ENCODE measurements at places on chromosomes 4 and X. TPM values are rescaled to one million over a fixed set of nuclear protein-coding genes. Genes with fewer than 3 reads are reported as not detected.

RAI2 gene
- total RNA-seq: not detected

PTPN13 gene
- 0.91 TPM for total RNA-seq

NPNT gene
- total RNA-seq: not detected

GPR173 gene
- 0.17 TPM for total RNA-seq

DOK7 gene
- total RNA-seq: 24.1 TPM

NXF2B gene
- total RNA-seq: not detected

RHOXF2B gene
- total RNA-seq: not detected

SHROOM3 gene
- 1.1 TPM for total RNA-seq

PPP1R3F gene
- 9.8 TPM for total RNA-seq

GPR78 gene
- not detected for total RNA-seq

- H3K27ac ChIP-seq: no peak overlapping the region
- no peaks in the 10 kb centered on the region for H3K27me3 ChIP-seq
- DNase-seq: no peak
- H3K4me3 ChIP-seq: no peak overlapping the region
- H3K4me1 ChIP-seq: no peaks in the 10 kb centered on the region
Observed at GRCh38 chr4:145427991-145428390, 53.7 kb upstream of the SMAD1 start.

DNA sequence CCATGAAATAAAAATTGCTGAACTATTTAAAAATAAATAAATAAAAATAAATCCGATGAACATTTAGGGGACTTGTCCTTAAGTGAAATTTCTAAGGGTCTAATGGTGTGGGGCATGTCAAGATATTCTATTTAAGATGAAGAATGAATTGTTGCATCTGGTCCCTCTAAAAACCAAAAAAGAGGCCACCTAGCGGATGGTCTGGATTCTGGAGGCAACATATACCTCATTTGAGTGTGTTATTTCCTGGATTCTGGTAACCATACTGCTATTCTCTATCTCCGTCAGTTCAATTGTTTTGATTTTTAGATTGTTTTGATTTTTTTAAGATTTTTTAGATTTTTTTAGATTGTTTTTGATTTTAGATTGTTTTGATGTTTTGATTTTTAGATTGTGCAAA, 28.3 kb downstream of the AGTR2 start:
- no peak overlapping the region for H3K27ac ChIP-seq
- no peaks in the 10 kb centered on the region for H3K36me3 ChIP-seq
- no peaks in the 10 kb centered on the region for H3K4me1 ChIP-seq
- DNase-seq: no peak
- no peaks in the 10 kb centered on the region for H3K27me3 ChIP-seq
- H3K4me3 ChIP-seq: no peak overlapping the region

- no peak overlapping the region for H3K27ac ChIP-seq
- H3K4me1 ChIP-seq: no peaks in the 10 kb centered on the region
- no peak overlapping the region for H3K4me3 ChIP-seq
- no peaks in the 10 kb centered on the region for H3K27me3 ChIP-seq
Observed at GRCh38 chrX:130896802-130897501, 6.1 kb downstream of the ENOX2 start.

DNA sequence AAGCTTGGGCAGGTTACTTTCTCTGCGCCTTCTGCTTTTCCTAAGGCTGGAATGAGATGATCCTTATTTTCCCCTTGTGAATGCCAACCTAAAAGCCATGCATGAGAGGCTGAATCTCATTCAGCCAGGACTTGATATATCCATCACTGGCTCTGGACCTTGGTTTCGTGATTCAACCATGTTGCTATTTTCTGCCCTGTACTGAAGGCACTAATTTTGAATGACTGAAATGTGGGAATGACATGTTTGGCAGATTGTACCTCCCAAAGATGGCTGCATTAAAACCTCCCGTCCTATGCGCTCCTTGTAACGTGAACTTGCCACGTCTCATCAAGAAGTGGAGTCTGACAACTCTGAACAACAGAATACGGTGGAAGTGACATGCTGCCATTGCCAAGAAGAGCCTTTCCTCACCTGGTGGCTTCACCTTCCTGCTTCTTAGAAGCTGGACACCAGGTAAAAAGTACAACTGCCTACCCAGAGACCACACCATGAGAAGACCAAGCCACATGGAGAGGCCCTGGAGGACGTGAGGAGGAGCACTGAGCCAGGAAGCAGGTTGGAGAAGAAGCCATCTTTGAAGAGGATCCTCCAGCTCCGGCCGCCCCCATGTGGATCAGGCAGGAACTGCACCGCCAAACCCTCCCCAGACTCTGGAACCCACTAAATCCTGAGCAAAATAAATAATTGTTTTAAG, 174.5 kb downstream of the NSUN7 start:
- H3K27ac ChIP-seq: no peak overlapping the region
- peak; percentile 66 for DNase-seq
- no peaks in the 10 kb centered on the region for H3K36me3 ChIP-seq
- no peaks in the 10 kb centered on the region for H3K27me3 ChIP-seq
- H3K4me1 ChIP-seq: no peaks in the 10 kb centered on the region
- H3K4me3 ChIP-seq: no peak overlapping the region

DNA sequence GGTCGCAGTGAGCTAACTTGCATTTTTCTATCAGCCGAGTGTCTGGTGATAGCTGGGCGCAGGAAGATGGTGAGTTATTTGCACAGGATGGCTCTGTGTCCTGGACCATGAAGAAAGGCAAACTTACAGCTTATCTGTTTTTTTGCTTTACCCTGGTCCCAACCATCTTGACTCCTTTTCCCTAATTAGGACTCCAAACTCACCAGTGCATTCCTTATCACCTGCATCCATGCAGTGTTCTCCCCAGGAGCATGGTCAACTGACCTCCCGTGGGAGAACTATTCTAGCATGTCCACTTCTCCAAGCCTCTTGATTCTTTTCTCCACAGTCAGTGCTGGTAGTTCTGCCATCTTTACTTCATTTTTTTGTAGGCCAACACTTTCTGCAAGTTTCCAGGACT, 68.2 kb upstream of the WWC2 start:
- DNase-seq: no peak
- H3K27me3 ChIP-seq: no peaks in the 10 kb centered on the region
- no peaks in the 10 kb centered on the region for H3K4me1 ChIP-seq
- no peak overlapping the region for H3K27ac ChIP-seq
- H3K36me3 ChIP-seq: no peaks in the 10 kb centered on the region
- no peak overlapping the region for H3K4me3 ChIP-seq

- no peaks in the 10 kb centered on the region for H3K36me3 ChIP-seq
- no peaks in the 10 kb centered on the region for H3K27me3 ChIP-seq
- H3K4me3 ChIP-seq: no peak overlapping the region
- H3K4me1 ChIP-seq: no peaks in the 10 kb centered on the region
- H3K27ac ChIP-seq: no peak overlapping the region
- no peak for DNase-seq
Observed at GRCh38 chr4:165600959-165601683, 222.3 kb downstream of the CPE start.

GRCh38 chr4:18025288-18025687, 3.7 kb upstream of the LCORL start:
- peaks cover 8% of the 10 kb centered on the region for H3K4me1 ChIP-seq
- no peaks in the 10 kb centered on the region for H3K36me3 ChIP-seq
- H3K4me3 ChIP-seq: no peak overlapping the region
- H3K27me3 ChIP-seq: peaks cover 5% of the 10 kb centered on the region
- DNase-seq: no peak
- no peak overlapping the region for H3K27ac ChIP-seq

DNA sequence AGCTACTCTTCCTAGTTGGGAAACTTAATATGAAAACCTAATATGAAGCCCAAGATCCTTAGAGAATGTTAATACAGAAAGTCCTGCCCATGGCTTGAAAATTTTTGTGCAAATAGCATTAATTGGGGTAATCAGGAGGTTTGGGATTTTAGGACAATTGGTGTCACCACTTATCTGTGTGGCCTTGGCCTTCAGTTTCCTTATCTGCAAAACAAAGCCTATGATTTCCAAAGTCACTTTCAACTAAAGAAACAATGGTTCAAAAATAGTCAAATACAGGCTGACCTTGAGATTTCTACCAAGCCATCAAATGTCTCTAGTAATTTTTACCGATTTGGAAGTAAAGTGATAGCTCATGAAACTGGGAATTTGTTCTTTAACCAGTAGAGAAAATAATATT, 40.2 kb upstream of the FAM9C start:
- peak overlapping the region; percentile 98 for H3K27ac ChIP-seq
- H3K4me1 ChIP-seq: peaks cover 90% of the 10 kb centered on the region
- H3K27me3 ChIP-seq: no peaks in the 10 kb centered on the region

GRCh38 chr4:118360106-118360505, 7.3 kb upstream of the PRSS12 start:
- no peaks in the 10 kb centered on the region for H3K36me3 ChIP-seq
- H3K4me3 ChIP-seq: no peak overlapping the region
- no peak for DNase-seq
- H3K27ac ChIP-seq: no peak overlapping the region
- H3K27me3 ChIP-seq: no peaks in the 10 kb centered on the region

- H3K27ac ChIP-seq: no peak overlapping the region
- no peaks in the 10 kb centered on the region for H3K4me1 ChIP-seq
- no peak for DNase-seq
- H3K36me3 ChIP-seq: no peaks in the 10 kb centered on the region
Observed at GRCh38 chr4:186481998-186482790, 73.2 kb downstream of the MTNR1A start.

Data from B cell (primary cell).